Skin of body (tissue), 3 donors: ENCODE measurements at places on chromosomes 4 and X. TPM values are rescaled to one million over a fixed set of nuclear protein-coding genes. Genes with fewer than 3 reads are reported as not detected.

The ABCD1 gene
- total RNA-seq: 4.0 TPM

The PIN4 gene
- total RNA-seq: 7.8 TPM

The TCEAL5 gene
- 1.1 TPM for total RNA-seq

The ITIH6 gene
- total RNA-seq: 0.10 TPM

The TSPAN7 gene
- total RNA-seq: 9.8 TPM

The IL21 gene
- total RNA-seq: not detected

The SEPSECS gene
- total RNA-seq: 12.1 TPM

The CTAG2 gene
- not detected for total RNA-seq

The SPANXC gene
- not detected for total RNA-seq

The RTL3 gene
- 0.59 TPM for total RNA-seq

The MAGEA12 gene
- not detected for total RNA-seq

The PRRG1 gene
- total RNA-seq: 8.2 TPM

The CTAG1B gene
- total RNA-seq: not detected

The SMIM10L2A gene
- 0.99 TPM for total RNA-seq

The OFD1 gene
- 24.5 TPM for total RNA-seq

The ZMAT1 gene
- 2.8 TPM for total RNA-seq

The UNC5C gene
- total RNA-seq: 1.1 TPM

The FAM114A1 gene
- 82.3 TPM for total RNA-seq

The IL2 gene
- total RNA-seq: not detected

The PDK3 gene
- 12.6 TPM for total RNA-seq

The SOD3 gene
- total RNA-seq: 15.2 TPM

The CITED1 gene
- 4.9 TPM for total RNA-seq

The CENPI gene
- 8.9 TPM for total RNA-seq

The KCND1 gene
- total RNA-seq: 2.7 TPM

The CXCL3 gene
- total RNA-seq: 0.49 TPM

The COL25A1 gene
- total RNA-seq: 8.6 TPM

The GAB3 gene
- total RNA-seq: 4.5 TPM

The F8A1 gene
- total RNA-seq: 1.4 TPM

The SPANXA1 gene
- not detected for total RNA-seq

The PHKA1 gene
- 3.9 TPM for total RNA-seq

The USP17L28 gene
- not detected for total RNA-seq

The RHOXF2 gene
- not detected for total RNA-seq

The CACNA1F gene
- total RNA-seq: 0.10 TPM

The ZIC3 gene
- total RNA-seq: 2.4 TPM

The XPNPEP2 gene
- 4.1 TPM for total RNA-seq

The NRK gene
- 36.1 TPM for total RNA-seq

The SPANXD gene
- not detected for total RNA-seq

The BBS12 gene
- total RNA-seq: 2.8 TPM

The CCDC158 gene
- total RNA-seq: 0.69 TPM

The HTN3 gene
- total RNA-seq: not detected

The SFRP2 gene
- 94.7 TPM for total RNA-seq

The TMEM150C gene
- total RNA-seq: 11.6 TPM

The PCDH19 gene
- total RNA-seq: 3.5 TPM

The EMCN gene
- total RNA-seq: 20.1 TPM

The USP17L26 gene
- total RNA-seq: not detected
